Endodermal cell (in vitro differentiated cells): ENCODE measurements at places on chromosomes 3 and 15.

GRCh38 chr3:30358871-30359270, 247.5 kb upstream of the TGFBR2 start:
- no peaks in the 10 kb centered on the region for H3K36me3 ChIP-seq
- no peaks in the 10 kb centered on the region for H3K27me3 ChIP-seq
- H3K27ac ChIP-seq = no peak overlapping the region
- no peak overlapping the region for H3K4me3 ChIP-seq
- DNase-seq = no peak

DNA sequence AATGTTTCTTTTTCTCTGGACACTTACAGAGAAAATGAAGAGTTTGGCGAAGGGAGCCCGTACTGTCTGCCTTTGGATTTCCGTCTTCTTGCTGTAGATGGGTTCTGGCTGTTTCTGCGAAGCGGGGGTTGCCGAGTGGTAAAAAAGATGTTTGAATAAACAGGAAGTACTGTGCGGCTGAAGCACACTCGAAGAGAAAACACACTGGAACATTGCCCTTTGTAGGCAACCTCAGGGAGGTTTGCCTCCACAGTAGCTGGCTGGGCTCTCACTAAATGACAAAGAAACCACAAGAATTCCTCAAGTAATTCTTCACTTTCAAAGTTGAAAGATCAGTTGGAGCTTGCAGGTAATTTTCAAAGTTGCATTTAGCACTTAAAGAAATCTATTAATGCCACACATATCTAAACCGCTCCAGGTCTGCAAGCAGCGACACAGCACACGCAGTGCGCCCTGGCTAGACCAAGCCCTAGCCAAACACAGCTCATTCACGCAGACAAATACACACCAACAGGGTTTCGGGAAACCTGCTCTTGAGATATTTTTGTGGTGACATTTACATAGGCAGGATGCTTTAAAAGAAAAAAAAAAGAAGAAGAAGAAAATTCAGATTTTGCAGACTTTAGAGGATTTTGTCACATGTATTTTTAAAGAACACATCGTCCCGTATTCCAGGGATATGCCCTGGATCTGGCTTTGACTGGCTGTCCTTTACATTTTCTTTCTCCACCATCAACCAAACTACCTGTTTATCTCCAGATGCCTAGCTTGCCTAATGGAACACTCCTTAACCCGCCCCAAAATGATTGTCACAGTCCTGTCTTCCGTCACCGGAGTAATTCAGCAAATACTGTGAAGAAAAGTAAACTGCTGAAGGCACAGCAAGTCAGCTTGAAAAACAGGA, 452.8 kb downstream of the FOXP1 start:
- H3K4me1 ChIP-seq = peaks cover 17% of the 10 kb centered on the region
- peak overlapping the region; percentile 51 for H3K4me3 ChIP-seq
- no peak for DNase-seq

GRCh38 chr3:107110596-107111305, 266.5 kb upstream of the CCDC54 start:
- DNase-seq = no peak
- no peaks in the 10 kb centered on the region for H3K36me3 ChIP-seq
- peaks cover 3% of the 10 kb centered on the region for H3K4me1 ChIP-seq
- no peaks in the 10 kb centered on the region for H3K27me3 ChIP-seq

GRCh38 chr15:78207641-78208340, 26.6 kb downstream of the ACSBG1 start:
- H3K4me1 ChIP-seq = peaks cover 13% of the 10 kb centered on the region
- no peaks in the 10 kb centered on the region for H3K27me3 ChIP-seq
- DNase-seq = no peak

DNA sequence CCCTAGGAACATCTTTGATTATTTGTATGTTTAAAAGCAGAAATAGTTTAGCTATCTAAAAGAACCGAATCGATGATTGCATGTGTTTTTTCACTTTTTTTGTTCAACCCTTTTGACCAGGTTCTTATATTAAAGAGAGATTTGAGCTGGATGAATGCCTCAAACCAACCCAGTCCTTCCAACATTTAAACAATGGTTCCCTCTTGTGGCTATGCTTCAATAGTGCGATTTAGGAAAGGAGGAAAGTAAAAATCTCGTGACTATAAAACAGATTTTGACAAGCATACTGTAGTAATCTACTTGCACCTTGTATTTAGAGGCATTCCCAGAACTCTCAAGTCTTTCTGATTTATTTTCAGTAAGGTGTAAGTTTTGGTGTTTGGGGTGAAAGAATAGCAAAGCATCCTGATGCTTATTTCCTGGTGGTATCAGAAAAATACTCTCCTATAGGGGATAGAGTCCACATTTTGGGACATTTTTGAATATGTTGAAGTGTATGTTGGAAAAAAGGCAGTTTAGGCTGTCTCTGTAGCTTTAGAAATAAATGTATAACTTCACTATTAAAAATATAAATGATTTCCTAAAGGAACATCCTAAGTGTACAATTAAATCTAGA, 159.6 kb upstream of the KCNH8 start:
- no peaks in the 10 kb centered on the region for H3K27me3 ChIP-seq
- no peak overlapping the region for H3K4me3 ChIP-seq
- H3K36me3 ChIP-seq = no peaks in the 10 kb centered on the region
- DNase-seq = no peak

- H3K4me3 ChIP-seq = no peak overlapping the region
- no peaks in the 10 kb centered on the region for H3K4me1 ChIP-seq
- DNase-seq = no peak
Measured at GRCh38 chr3:150483226-150483625, 63.1 kb downstream of the SERP1 start.

DNA sequence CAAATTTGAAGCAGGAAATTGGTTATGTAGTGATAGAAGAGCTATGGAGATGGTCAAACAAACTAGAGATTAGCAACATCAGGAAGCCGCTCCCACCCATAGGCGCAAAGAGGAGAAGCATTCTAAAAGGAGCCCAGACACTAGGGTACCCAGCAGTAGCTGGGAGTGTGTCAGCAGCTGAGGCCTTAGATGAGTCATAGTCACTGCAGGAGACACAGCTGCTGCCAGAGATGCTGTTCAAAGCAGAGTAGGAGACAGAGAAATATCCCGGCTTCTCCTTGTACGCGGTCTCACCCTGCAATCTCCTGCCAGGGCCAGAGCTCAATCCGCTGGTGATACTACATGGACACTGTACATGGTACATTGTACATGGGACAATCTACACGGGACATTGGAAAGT, 61.9 kb downstream of the VGLL3 start:
- H3K27me3 ChIP-seq = no peaks in the 10 kb centered on the region
- no peak overlapping the region for H3K4me3 ChIP-seq
- H3K27ac ChIP-seq = no peak overlapping the region

DNA sequence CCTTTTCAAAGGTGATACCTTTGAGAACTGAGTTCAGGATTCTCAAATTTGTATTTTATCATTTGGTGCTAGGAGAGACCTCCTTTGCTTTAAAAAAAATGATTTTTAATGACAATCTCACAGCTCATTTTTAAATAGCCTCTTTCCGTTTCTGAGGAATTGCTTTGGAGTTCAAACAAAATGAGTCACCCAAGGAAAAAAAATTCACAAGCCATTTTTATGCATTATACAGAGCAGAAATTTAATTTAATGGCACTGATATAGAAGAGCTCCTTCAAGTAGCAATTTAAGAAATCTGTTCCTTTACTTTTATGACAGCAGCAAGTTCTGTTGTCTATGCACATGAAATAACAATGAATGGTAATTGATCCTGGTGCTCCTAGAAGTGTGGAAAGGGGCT, 337.9 kb upstream of the KCNMB2 start:
- no peak for DNase-seq
- H3K4me1 ChIP-seq = no peaks in the 10 kb centered on the region
- H3K36me3 ChIP-seq = peaks cover 4% of the 10 kb centered on the region
- no peak overlapping the region for H3K4me3 ChIP-seq
- no peak overlapping the region for H3K27ac ChIP-seq

- H3K36me3 ChIP-seq = no peaks in the 10 kb centered on the region
- H3K27me3 ChIP-seq = no peaks in the 10 kb centered on the region
- H3K27ac ChIP-seq = no peak overlapping the region
- no peaks in the 10 kb centered on the region for H3K4me1 ChIP-seq
- DNase-seq = no peak
Measured at GRCh38 chr3:34878488-34878887, 760.8 kb upstream of the ARPP21 start.

GRCh38 chr15:65819563-65819960, 27.5 kb upstream of the DENND4A start:
- no peaks in the 10 kb centered on the region for H3K36me3 ChIP-seq
- no peak overlapping the region for H3K27ac ChIP-seq
- no peak overlapping the region for H3K4me3 ChIP-seq
- no peak for DNase-seq
- no peaks in the 10 kb centered on the region for H3K27me3 ChIP-seq
- no peaks in the 10 kb centered on the region for H3K4me1 ChIP-seq

DNA sequence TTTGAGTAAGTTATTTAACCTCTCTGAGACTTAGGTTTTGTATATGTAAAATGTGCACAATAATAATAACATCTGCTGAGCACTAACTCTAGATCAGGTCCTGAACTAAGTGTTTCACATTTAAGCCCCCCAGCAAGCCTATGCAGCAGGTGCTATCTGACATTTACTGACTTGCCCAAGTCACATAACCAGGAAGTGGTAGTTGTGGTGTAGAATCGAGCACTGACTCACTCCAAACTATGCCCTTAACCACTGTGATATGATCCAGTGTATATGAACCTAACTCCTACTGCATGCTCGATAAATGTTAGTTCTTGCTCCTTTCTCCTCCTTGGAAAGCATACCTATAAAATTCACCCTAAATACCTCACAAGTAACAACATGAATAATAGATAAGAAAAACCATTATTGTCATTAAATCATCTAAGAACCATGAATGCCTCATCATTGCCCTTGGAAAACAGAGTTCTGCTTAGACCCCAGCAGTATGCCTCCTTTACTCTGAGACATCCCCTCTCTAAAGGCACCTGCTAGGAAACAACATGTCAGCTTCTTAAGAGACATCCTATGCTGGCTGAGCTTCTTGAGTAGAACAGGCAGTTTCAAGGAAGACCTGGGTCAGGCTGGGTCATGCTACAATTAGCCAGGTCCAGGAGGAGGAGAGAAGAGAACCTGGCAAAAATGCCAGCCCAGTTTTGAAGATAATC, 3.0 kb upstream of the SHC4 start:
- H3K27me3 ChIP-seq = peaks cover 30% of the 10 kb centered on the region
- peaks cover 4% of the 10 kb centered on the region for H3K4me1 ChIP-seq
- DNase-seq = no peak
- no peak overlapping the region for H3K4me3 ChIP-seq
- H3K27ac ChIP-seq = no peak overlapping the region
- H3K36me3 ChIP-seq = no peaks in the 10 kb centered on the region

DNA sequence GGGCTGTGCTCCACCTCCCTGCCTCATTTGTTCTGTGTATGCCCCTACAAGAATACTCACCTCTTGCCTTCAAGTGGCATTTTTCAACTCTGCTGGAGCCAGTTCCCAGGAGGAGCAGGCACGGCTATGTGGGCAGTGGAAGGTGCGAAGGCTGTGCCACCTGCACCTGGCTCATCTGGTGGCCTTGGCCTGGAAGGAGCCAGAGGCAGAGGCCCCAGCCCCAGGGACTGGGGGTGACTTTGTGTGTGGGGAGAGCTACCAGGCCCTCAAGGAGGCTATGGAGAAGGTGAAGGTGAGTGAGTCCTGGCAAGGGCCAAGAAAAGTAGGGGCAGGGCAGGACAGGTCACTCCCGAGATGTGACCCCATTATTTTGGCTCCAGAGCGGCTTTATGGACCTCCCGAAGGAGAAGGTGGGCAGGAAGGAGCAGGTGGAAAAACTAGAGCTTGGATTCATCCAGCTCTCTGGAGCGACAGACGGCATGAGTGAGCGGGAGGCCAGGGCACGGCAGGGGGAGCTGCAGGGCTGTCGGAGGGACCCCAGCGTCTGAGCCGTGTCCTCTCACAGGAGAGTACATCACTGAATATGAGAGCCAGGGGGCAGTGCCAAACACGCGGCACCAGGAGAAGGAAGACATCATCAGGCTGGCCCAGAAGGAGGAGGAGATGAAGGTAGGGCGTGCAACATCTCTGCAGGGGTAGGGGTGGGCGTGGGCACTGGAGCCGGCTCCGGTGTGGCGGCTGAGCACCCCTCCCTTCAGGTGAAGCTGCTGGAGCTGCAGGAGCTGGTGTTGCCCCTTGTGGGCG, 57.3 kb upstream of the UBE2Q2 start:
- H3K36me3 ChIP-seq = no peaks in the 10 kb centered on the region
- H3K4me1 ChIP-seq = no peaks in the 10 kb centered on the region
- H3K27me3 ChIP-seq = peaks cover 8% of the 10 kb centered on the region

DNA sequence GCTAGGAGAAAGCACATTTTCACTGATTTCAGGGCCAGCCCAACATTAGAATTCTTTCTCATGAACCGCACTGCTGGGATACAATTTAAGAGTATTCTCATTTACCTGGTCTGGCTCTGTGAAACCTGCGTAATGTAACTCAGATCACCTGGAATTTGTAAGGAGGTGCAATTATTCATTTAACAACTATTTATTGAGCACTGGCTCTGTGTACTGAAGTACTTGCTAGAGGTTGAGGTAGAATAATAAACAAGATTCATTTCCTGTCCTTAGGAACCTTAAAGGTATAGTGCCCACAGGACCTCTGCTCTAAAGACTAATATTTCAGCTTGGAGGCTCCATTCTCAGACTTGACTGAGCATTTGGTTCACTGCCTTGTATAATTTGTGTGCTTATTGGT, 242.2 kb upstream of the ZPLD1 start:
- H3K4me3 ChIP-seq = no peak overlapping the region
- H3K36me3 ChIP-seq = no peaks in the 10 kb centered on the region
- no peak for DNase-seq
- H3K27ac ChIP-seq = no peak overlapping the region
- H3K4me1 ChIP-seq = no peaks in the 10 kb centered on the region

DNA sequence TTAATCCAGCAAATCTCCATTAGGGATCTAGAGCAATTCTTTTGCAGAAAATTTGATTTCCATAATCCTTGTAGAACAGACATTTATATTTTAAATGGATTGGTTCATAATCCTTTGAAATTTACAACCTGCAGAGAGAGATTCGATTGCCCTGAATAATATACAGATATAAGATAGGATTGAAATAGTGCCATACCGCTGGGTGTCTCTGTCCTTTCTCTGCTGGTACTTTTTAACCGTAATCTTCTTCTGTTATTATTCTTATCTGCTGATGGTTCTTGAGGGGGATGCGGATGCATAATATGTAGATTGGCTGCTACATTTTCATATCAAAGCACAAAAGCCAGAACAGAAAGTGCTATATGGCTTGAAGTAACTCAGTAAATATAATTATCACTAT, 182.2 kb downstream of the CFAP20DC start:
- no peaks in the 10 kb centered on the region for H3K4me1 ChIP-seq
- H3K27ac ChIP-seq = no peak overlapping the region
- no peak overlapping the region for H3K4me3 ChIP-seq

DNA sequence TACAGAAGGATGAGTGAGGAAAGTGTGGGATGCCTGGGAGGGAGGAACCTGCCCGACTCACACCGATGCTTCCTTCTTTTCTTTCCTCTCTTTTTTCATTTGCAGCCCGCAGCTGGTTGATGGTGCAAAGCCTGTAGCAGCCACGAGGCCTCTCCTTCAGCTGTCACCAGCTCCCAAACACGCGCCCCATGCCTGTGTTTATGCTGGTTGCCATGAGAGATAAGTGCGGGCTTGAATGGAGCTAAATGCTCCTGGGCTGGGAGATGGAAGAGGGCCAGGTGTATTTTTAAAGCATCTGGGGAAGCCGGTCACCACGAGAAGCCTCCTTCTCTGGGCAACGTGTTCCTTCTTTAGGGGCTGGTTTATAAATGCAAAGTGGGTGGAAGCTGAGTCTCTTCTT, 9.3 kb downstream of the COLQ start:
- H3K27me3 ChIP-seq = no peaks in the 10 kb centered on the region
- H3K4me3 ChIP-seq = no peak overlapping the region
- H3K27ac ChIP-seq = no peak overlapping the region
- DNase-seq = no peak
- no peaks in the 10 kb centered on the region for H3K4me1 ChIP-seq
- no peaks in the 10 kb centered on the region for H3K36me3 ChIP-seq
